ENCODE measurements at places on chromosomes 5 and 9.

- no peak for DNase-seq
Measured at GRCh38 chr5:116451905-116452450, 122.6 kb downstream of the SEMA6A start.

GRCh38 chr5:71482132-71482531 is 26.7 kb downstream of the BDP1 start:
- no peak for DNase-seq

DNA sequence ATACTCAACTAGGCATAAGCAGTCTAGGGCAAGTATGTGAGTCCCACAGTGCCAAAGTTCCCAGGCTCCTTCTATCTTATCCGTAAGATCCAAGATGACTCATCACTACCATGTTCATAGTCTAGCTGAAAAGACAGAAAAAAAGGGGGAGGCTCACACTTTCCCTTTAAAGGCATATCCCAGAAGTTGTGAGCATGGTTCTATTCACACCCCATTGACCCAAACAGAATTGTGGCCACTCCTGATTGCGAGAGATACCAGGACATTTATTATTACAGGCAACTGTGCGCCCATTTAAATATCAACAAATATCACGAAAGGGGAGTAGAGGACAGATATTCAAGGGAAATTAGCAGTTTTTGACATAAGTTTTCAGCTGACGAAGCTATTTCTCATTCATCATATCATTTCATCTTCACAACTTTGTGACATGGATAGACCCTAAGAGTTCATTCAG is 8.1 kb upstream of the PFDN1 start:
- DNase-seq, result no peak

DNA sequence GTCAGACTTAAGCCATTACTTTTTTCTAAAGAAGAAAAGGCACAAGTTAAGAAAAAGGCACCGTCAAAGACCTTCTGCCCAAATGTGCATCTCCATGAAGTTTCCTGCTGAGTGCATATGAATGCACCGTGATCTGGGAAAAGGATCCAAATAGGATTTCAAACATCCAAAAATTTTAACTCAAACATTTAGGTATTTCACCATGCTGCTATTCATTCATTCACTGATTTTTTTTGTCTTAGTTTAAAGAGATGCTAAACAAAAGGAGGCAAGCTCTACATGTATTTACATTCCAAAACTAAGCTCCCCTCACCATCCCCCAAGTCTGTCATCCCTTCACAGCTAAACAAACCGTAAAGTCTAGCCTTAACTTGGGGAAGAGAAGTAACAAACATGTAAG is 291.9 kb downstream of the ARL15 start:
- DNase-seq, result no peak

- DNase-seq, result no peak
Measured at GRCh38 chr9:18707061-18707461, 233.1 kb downstream of the ADAMTSL1 start.

All from stimulated activated CD4-positive, alpha-beta T cell treated with anti-CD3 and anti-CD28 coated beads, TNF-alpha, amount 100 ng/mL, for 48 hours (primary cell).